ENCODE measurements at places on chromosomes 7 and 10. TPM values are rescaled to one million over a fixed set of nuclear protein-coding genes. Genes with fewer than 3 reads are reported as not detected.

Gene KIAA1217
- total RNA-seq: 46.6 TPM

Gene SEMA3A
- 1.2 TPM for total RNA-seq

GRCh38 chr7:44196450-44196872 is 4.3 kb upstream of the YKT6 start:
- DNase-seq: no peak

GRCh38 chr10:13716081-13717071 is 129.6 kb downstream of the PRPF18 start:
- DNase-seq: peak; percentile 49

- DNase-seq: no peak
Observed at GRCh38 chr7:26532471-26532870, 240.8 kb downstream of the SNX10 start.

- DNase-seq: peak; percentile 86
Observed at GRCh38 chr7:129501760-129502707, at the start of gene SMKR1. Gene SMKR1 (plus strand): TSS chr7:129502531. CDS start chr7:129502825, 294 bp downstream.

DNA sequence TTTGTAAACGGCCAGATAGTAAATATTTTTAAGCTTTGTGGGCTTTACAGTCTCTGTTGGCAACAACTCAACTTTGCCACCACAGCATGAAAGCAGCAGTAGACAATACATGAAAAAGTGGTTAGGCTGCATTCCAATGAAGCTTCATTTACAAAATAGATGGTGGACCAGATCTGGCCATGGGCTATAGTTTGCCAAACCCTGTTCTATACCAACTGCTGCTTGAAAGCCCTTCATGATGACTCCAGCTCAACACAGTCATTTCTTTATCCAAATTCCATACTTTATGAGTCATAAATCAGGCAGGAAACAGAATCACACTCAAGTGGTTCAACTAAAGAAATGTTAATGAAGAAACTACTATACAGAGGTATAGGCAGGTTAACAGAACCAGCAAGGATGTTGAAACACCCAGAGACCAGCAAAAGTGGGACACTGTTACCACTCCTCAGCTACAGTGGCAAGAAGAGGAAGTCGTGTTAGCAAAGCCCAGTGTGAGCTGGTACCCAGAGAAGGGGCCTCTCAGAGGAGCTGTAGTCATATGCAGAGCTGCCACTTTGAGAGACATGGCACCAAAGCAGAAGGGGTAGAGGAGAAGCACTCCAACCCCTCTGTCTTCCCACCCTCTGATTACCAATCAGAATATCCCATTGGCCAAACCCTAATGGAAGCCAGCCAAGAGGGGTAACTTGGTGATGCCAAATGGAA is 72.5 kb downstream of the PRLHR start:
- no peak for DNase-seq

GRCh38 chr10:129881641-129882040 is 82.4 kb downstream of the EBF3 start:
- no peak for DNase-seq

Gene RET
- 8.4 TPM for total RNA-seq

- peak; percentile 6 for DNase-seq
Observed at GRCh38 chr10:132962623-132963429, 20.5 kb upstream of the CFAP46 start.

Gene FGFR2
- 0.17 TPM for total RNA-seq
